AG04449 (cell line): ENCODE measurements at places on chromosomes 1 and 21.

DNA sequence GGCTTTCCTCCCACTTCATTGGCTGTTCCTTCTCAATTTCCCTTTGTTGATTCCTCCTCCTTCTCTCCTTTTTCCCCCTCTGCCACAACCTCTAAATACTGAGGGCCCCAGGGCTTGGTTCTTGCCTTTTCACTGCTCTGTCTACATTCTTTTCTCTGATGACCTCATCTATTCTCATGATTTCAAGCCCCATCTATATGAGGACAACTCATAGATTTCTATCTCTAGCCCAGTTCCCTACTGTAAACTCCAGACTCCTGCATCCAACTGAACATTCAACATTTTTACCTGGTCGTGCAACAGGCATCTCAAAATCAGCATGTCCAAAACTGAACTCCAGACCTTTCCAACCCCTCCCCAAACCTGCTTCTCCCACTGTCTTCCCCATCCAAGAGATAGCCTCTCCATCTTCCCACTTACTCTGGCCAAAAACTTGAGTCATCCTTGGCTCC is 11.5 kb upstream of the SLC9A1 start:
- DNase-seq = no peak

GRCh38 chr1:208536212-208536611 is 292.0 kb upstream of the PLXNA2 start:
- no peak for DNase-seq

DNA sequence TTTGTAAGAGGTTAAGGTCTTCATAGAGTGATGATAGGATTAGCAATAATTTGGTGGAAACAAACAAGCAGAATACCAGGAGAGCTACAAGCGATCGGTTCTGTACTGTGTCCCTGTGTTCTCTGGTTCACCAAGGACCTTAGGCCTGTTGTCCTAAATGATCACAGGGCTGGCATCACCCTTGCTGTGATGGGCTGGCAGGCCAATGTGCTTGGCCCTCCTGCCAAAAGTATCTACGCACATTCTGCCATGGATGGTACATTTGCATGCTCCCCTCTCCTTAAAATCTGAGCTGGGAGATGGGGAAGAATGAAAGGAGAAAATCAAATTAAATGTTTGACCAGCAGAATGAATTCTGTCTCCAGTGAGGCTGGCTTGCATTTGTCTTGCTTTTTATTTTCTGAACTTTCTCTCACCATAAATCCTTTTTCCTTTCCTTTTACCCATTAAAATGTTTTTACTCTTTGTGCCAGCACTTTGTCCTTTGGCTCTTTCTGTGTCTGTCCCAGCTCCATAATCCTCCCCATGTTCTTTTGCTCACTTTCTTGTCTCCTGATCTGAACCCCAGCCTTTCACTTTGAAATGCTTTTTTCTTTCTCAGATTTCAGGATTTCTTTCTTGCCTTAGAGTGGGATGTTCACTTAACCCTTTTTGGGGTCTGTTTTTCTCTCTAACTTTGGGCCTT is 51.7 kb downstream of the PBX1 start:
- no peak for DNase-seq

DNA sequence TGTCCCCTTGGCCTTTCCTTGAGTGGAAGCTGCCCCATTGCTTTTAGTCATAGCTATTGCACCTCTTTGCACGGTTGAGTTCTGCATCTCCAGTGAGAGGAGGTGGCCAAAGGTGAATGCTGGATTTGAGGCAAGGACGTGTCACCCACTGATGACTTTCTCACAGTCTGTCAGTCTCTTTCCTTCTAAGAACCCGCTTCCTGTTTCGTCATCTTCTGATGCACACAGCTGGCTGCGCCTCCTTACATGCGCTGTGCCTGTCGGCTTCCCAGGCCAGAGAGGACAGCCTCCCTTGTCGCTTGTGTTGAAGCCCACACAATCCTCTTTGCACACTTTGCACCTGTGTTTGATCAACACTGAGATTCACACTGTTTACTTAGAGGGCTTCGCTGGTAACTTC is 41.8 kb upstream of the PWP2 start:
- DNase-seq = no peak

DNA sequence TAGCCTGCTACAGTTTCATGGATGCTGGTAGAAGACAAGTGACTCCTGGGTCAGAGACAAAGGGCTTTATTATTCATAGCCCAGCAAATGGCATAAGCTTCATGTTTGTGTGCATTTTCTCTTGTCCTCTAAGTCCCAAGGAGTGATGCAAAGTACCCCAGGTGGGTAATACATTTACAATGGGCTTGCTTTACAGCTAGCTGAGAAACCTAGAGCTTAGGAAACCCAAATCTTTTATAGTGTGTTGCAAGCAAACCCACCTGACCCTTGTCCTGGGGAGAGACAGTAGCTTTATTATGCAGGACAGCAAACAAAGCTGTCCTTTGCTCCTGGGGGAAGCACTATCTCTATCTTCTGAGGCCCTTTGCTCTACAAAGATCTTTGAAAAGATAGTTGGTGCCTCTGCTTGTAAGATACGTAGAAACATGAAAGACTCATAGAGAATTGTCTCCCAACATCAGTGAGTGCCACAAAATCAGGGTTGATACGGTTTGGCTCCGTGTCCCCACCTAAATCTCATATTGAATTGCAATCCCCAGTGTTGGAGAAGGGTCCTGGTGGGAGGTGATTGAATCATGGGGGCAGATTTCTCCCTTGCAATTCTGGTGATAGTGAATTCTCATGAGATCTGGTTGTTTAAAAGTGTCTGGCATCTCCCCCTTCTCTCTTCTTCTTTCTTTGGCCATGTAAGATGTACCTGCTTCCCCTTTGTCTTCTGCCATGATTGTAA is 315.8 kb upstream of the USP24 start:
- DNase-seq = no peak
